ENCODE measurements at places on chromosomes 16 and 17.

GRCh38 chr16:79439901-79440300 is 160.6 kb downstream of the MAF start:
- DNase-seq: no peak

DNA sequence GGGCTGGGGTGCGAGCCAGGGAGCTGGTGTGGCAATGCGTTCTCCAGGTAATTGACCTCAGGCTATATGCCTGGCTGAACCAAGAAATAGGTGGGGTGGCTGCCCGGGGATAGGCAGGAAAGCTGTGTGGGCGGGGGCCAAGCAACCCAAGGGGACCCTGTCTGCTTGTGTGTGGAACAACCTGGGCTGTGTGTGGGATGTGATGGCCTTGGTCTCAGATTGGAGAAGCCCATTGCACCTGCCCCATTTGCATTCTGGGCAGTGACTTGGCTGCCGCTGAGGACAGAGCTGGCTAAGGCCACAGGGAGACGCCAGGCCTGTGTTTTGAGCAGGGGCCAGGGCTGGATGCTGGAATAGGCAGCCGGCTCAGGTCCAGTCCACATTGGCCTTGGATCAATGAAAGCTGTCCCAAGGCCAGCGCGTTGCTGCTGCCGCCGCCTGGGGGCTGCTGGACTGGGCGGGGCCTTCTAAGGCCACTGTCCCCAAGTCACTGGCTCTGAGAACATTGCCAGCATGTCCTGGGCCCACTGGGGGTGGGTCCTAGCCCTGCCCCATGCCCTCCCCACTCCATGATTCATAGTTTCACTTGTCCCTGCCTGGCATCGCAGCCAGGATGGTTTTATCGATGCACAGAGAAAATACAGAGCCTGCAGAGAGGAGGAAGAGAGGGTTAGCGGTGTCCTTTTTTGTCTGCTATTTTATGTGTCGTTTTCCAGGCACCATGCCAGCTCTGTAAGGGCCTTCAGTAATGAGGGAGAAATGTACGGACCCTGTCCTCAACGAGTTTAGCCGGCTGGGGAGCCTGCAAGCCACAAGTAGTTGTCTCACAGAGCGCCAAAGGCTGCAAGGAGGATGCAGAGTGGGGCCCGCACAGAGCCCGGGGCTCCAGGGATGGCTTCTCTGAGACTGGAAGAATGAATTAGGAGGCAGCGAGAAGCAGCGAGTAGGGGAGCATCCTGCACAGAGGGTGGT is 43.9 kb downstream of the NKD1 start:
- DNase-seq: no peak

DNA sequence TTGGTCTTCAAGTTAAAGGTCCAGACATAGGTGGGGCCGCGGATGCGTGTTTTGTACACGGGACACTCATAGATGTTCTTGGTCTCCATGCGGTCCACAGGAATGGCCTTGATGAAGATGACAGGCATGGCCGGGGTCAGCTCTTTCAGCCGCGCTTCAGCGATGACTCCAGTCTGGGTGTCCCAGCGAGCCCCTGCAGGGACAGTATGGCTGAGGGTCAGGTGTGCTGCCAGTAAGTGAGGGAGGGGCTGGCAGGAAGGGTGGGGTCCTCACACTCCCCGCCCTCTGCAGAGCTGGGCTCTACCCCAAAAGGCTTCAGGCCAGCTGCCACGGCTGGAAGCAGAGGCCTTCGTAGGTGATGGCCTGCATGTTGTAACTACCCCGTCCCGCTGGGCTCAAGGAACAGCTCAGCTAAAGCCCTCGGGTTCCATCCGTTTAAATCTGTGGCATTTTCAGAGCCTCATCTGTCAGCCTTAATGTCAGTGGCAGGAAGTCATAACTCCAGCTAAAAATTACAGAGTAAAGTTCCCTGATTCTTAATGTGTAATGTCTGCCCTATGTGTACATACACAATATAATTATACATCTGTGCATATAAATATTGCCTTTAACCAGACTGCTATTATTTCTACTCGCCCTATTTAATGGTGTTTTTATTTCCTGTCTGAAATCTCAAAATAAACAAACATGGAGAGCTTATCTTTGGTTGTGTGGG is 45.7 kb downstream of the PGS1 start:
- no peak for DNase-seq

DNA sequence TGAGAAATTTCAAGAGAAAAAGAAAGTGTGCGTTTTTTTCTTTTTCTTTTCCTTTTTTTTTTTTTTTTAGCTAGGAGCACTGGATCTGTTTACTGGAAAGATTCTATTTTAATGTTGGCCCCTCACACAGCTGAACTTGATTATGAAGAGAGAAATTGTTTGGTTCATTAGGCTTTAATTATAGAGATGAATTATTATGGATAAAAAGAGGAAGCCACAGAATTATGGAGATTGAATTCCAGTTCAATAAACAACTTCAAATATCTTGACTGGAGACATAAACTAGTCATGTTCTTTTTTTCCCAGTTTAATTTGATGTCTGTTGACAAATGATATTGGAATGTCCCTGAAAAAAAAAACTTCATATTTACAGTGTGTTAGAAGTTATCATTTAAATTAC is 152.0 kb upstream of the HS3ST3A1 start:
- no peak for DNase-seq

GRCh38 chr17:53806473-53806872 is 16.3 kb upstream of the KIF2B start:
- DNase-seq: no peak

GRCh38 chr17:62900096-62900495 is 65.9 kb upstream of the TANC2 start:
- DNase-seq: no peak
